Activated CD4-positive, alpha-beta T cell treated with anti-CD3 and anti-CD28 coated beads, Interleukin-2, Interleukin-6, amounts not matched to agents 100 ng/mL and 50 ng/mL, durations not matched to agents 16 hours and 8 hours (primary cell): ENCODE measurements at places on chromosomes 1 and 21.

DNA sequence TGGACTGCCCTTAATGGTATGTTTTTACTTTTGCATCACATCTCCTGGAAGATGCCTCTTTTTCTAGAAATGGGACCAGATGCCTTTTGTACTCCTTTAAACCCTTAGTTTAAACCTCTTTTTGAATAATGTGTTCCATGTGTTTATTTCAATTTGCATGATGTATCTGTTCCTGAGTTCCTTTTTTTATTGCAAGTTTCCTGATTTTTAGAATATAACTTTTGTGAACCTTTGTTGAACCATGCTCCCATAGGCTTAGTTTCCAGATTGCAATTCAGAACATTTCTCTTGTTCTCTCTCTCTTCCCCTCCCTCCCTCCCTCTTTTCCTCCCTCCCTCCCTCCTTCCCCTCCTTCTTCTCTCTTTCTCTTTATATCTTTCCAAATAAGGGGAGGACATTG is 81.9 kb downstream of the RGL1 start:
- DNase-seq, result no peak

DNA sequence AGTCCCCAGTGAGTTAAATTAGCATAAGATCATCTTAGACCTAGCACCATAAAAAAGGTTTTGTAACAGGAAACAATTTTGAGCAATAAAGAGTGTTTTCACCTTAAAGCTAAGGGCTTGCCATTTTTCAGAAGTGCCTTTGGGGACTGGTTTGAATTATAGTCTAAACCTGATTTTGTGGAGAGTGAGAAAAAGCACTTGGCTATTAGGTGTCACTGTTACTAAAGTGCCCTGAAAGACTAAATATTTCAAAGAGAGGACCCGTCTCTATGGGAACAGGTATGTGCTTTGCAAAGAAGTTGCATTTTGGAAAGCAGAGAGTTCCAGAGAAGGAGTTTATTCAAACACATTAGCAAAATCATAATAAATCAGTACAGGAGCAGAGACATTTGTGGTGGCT is 9.1 kb downstream of the NTNG1 start:
- DNase-seq, result no peak

DNA sequence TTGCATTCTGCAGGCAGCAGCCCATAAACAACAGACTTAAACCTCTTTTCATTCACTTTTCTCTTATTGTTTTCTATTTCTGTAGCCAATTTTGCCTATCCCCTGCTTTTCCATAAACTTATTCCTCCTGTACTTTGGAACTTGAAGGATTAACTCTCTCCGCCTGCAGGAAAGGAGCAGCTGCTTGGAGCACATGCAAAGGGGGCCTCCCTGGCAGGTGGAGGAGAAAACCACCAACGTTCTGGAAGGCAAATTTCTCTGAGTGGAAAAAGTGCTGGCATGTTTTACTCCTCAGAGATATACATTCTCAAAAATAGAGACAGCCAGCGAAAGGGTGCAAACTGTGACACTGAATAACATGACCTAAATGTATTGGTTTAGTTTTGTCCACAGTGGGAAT is 33.6 kb downstream of the RGS21 start:
- DNase-seq, result no peak

- no peak for DNase-seq
These were observed 9.9 kb upstream of the GPR25 start for GRCh38 chr1:200862713-200863415.

DNA sequence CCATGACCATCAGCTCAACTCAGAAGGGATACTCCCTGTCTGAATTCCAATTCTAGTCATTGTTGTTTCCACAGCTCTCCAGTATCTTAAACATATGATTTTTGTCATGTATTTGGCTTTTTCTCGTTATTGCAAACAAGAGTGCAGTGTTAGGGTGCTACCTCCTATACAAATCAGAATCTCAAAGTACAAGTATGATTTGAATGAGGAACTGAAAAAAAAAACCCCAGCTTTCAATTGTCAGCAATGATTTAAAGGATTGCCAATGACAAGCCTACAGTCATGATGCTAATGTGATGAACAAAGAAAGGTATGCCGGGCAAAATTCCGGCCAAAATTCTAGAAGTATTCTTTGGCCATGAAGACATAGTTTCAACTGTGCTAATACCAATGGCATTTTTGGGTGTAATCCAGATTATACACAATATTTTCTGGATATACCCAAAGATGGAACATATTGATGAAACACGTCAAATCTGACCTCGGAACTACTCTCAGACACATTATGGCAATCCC is 14.9 kb downstream of the TMEM35B start:
- no peak for DNase-seq

GRCh38 chr1:216921866-216922265 is 198.6 kb upstream of the ESRRG start:
- DNase-seq, result no peak

DNA sequence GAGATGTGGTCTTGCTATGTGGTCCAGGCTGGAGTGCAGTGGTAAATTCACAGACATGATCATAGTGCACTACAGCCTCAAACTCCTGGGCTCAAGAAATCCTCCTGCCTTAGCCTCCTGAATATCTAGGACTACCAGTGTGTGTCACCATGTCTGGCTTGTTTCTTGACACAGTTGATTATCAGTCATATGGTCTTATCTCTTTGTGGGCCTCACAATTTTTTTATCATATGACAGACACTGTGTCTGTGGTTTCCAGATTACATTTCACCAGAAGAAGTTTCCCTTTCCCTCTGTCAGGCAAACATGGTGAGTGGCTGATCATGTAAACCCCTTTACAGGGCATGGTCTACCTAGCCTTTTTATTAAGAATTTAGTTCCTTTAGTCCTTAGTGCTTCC is 96.1 kb downstream of the HFM1 start:
- no peak for DNase-seq

DNA sequence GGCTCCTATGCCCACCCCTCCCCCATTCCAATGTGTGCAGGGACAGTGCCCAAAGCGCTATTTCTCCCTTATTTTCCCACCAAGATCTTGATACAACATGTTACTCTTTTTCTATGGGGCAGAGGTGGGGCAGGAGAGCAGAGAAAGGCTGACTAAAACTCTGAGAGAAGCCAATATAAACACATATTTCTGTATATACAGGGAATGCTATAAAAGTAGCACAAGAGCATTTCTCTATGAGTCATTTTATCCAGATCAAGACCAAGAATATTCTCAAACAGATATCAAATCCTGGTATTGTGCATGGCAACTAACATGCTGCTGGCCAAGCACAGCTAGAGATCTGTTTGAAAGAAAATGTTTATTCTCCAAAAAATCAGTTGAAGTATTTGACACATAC is 7.3 kb downstream of the WDR26 start:
- no peak for DNase-seq

- no peak for DNase-seq
These were observed 81.1 kb upstream of the ZNF648 start for GRCh38 chr1:182142621-182143020.

GRCh38 chr1:172308142-172308541 is 112.3 kb upstream of the C1orf105 start:
- no peak for DNase-seq

- no peak for DNase-seq
These were observed 39.2 kb upstream of the TMPRSS2 start for GRCh38 chr21:41547111-41547510.

- peak; percentile 25 for DNase-seq
These were observed 1.1 kb downstream of the COL9A2 start for GRCh38 chr1:40315795-40316594.

GRCh38 chr1:58652651-58653184 is 47.1 kb downstream of the MYSM1 start:
- peak; percentile 74 for DNase-seq

- DNase-seq, result no peak
These were observed 90.6 kb upstream of the GRIK1 start for GRCh38 chr21:30030416-30030815.

DNA sequence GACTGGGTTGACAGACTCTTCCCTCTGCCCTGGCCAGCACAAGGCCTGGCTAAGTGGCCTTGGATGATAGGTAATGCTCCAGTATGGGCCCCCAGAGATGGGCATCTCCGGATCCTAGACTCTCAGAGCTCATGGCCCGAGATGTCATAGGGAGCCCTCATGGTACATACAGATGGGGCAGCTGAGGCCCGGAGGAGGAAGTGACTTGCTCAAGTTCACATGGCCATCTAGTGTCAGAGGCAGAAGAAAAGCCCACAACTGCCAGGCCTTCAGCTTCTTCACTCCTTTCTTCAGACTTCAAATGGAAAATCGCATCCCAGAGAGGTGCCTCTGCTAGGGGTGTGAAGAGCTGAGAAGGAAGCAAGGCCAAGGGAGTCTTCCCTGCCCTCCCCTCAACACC is 46.8 kb upstream of the SYNC start:
- no peak for DNase-seq

DNA sequence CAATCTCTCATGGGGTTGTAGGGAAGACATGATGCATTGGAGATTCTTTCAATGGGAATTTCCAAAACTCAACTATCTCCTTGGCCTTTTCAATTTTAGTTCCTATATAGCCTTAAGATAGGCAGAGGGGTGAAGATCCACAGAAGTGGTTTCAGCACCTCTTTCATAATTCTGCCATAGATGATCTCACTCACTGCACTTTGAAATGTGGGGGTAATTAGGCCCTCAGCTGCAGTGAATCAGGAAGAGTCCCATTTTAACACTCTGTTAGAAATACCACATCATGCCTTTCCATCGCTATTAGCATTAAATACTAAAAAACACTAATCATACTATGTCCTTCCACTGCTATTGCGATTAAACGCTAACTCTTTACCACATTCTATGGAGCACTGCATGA is 25.1 kb upstream of the EEIG2 start:
- DNase-seq, result no peak

GRCh38 chr1:21219674-21220073 is 43.0 kb upstream of the EIF4G3 start:
- no peak for DNase-seq

- DNase-seq, result peak; percentile 41
These were observed 77.4 kb downstream of the DESI2 start for GRCh38 chr1:244730153-244730933.

DNA sequence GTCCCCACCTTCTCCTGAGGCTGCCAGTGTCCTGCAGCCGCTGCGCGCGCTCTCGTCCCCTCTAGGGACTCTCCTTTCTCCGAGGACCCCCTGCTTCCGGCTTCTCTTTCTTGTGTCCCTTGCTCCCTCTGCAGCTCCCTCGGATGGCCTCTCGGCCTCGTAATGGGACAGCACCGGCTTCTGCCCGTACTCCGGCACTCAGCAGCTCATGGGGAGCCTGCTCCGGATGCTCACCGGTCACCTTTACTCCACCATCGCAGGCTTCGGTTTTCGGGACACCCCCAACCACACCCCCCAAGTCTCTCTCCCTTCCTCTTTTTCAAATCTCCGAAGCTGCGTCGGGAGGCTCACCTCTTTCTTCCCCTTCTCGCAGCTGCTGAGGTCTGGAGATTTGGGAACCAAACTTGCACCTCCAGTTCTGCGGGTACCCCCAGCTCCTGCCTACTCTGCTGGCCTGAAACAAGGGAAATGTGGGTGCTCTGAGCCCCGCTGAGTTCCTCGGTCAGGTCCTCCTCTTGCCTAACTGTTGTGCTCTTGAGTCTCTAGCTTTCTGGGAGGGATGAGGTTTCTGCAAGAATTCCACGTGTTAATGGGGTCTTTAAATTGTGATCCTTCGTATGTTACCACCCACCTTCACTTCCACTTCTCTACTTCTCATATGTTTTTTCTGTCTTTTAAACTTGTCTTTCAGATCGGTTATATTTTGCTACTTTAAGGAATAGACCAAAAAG is 930 bp downstream of the CDC14A start:
- DNase-seq, result peak; percentile 42

DNA sequence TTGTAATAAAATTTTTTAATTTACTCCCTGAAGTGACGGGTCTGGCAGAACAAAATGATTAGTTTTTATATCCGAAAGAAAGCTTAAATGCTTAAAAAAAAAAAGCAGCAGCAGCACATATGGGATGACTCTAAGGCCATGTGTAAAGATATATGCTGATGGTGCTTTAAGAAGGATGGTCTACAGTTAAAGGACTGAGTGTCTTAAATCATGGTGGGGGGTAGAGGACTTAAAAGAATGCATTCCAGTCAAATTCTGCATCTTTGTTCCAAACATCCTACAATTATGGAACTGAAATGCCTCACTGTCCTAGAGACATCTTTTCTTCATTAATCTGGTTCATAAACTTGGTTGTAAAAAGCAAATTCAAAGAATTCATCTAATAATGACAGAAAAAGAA is 7.0 kb downstream of the KDM5B start:
- DNase-seq, result no peak

DNA sequence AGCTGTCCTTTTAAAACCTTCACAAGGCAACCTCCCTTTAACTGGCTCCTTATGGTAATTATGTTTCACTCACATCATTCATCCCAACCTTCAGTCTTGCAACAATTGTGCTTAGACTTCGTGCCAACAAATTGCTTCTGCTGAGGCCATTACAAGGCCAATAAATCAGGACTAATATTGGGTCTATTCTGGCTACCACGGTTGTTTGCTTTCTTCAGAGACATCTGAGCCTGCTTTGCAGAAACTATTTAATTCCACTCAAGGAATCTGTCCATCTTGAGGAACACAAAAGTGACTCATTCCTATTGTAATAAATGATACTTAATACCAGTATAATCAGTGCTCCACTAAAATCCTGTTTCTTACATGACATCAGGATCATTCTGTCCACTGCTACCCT is 2.6 kb upstream of the GSTM4 start:
- DNase-seq, result no peak

DNA sequence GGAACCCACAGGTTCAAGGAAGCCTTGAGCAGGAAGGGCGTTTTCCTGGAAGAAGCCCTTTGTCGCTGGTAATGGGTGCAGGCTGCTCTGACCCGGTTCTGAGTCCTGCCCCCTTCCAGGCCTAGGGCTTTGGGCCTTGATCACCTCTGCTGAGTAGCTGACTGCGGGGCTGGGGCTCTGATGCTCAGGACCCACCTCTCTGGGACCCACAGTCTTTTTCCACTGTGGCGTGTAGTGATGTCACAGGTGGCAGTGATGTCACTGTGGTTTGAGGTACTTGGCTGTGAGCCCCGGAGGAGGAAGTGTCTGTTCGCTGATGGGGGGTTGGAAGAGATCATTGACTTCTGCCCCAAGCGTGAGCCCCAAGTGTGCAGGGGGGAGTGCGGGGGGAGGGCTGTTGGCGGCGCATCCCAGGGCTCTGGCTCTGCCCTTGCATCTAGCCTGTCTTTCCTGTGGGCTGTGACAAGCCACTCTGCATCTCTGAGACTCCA is 6.9 kb downstream of the TNFRSF1B start:
- DNase-seq, result peak; percentile 87

GRCh38 chr1:101203820-101204540 is 32.8 kb upstream of the S1PR1 start:
- no peak for DNase-seq

GRCh38 chr1:56268519-56269140 is 310.7 kb downstream of the PLPP3 start:
- no peak for DNase-seq

DNA sequence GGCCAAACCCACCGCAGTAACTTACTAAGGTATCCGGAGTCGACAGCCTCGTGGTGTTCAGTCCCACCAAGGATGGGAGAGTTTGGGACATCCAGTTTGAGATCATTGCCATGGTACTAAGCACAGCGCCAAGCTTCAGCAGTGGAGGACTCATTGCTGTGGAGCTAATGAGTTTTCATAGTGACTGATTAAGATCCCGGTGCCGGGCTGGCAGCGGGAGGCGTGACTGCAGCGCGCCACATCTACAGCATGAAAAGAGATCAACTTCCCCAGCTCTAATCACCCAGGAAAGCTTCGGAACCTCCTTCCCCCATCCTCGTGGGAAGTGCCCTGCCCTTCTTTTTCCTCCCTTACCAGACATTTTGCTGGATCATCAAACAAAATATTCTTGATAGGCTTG is 149.9 kb downstream of the OLFM3 start:
- DNase-seq, result no peak
